ENCODE measurements at places on chromosomes 3 and 15.

GRCh38 chr3:169354774-169355501 lies 308.6 kb downstream of the MECOM start:
- no peak for DNase-seq

- DNase-seq, result no peak
These were observed 5.1 kb upstream of the B4GALT4 start for GRCh38 chr3:119245778-119246177.

DNA sequence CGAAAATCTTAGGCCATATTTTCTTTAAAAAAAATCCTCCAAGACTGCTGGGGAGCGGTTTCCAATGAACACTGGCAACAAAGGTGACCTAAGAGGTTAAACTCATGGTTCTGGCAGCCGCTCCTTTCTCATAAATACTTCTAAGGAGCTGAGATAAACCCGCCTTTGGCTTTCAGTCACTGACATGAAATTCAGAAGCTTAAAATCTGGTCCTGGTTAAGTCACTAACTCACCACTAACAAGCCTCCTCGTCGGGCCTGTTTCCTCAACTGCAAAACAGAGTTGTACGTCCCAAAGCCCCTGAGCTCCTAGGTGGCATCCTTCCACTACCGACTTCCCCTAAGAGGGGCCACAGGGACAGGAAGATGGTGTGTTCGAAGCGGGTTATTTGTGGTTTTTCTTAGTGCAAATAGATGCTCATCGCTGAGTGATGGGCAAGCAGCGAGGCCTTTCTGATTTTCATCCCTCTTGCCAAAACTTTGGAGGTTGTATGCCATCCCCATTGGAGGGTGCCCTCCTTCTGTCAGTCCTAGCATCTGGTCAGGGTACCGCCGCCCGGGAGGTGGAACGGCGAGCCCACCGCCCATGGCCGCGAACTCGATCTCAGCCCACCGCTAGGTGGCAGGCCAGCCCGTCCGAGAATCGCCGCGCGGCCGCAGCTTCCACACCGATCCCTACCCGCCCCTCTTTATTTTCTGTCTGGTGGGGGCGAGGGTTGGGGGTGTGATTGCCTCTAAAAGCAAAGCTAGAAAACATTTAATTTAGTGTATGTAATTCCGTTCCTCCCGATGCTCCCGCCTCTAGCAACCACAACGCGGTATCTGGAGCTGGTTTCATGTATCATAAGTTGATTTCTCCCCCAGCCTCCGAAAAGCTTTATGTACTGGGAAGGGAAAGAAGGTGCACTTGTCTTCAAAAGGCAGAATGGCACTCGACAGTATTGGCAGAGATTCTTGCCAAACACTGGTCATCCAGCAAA lies 4.6 kb downstream of the BCL6 start:
- peak; percentile 80 for DNase-seq

DNA sequence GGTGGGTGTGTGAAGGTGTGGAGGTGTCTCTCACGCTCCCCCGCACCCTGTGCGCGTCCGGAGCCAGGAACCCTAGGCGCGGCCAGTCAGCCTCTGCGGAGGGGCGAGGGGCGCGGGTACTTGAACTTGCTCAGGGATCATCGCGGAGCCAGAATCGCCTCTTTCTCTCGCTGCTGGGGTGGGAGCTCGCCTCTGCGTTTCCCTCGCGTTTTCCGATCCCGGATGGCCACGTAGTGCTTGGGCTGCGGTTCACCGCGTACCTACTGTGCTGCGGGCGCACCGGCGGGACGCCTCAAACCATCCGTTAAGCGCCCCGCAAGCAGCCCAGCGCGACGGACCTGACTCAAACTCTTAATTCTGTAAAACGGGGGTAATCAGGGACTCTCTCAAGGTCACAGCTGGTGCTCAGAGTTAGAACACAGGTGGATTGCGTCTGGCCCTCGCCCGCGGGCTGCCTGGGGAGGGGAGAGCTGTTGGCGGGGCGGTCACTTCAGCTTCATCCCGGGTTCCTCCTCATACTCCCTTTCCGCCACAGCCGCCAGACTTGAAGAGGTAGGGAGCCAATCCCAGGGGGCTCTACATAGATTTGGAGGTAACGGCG lies 686 bp downstream of the MYRIP start:
- DNase-seq, result no peak

DNA sequence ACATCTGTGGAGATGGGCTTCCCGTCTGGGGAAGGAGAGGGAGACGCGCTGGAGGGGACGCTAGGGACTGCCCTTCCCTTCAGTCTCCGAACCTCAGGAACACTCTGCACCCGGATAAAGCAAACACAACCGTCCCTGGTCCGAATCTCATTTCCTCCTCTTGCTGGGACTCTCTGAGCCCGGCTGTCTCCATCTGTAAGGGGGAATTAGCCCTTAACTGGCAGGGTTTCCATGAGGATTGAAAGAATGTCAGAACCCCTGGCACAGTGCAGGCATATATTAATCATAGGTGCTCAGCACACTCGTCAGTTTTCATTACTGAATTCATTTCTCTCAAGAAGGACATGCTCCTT lies 19.1 kb upstream of the IGDCC3 start:
- no peak for DNase-seq

GRCh38 chr15:42319206-42319605 lies 40.1 kb upstream of the CAPN3 start:
- no peak for DNase-seq

DNA sequence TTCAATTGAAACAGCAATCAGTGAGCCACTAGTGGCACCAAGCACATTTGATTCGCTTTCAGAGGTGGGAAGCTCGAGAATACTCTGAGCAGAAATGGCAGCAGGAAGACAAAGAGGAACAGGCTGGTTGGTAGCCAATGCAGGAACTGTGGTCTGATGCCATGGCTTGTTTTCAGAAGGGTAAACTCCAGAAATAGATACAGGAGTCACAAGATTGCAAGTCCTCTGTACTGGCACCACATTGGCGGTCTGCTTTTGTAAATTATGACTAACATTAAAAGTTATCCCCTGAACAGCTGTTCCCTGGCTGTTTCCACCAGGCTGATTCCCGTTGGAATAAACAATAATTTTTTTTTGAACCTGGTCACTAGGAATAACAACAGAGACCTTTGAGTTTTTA lies 35.5 kb downstream of the USF3 start:
- DNase-seq, result no peak

DNA sequence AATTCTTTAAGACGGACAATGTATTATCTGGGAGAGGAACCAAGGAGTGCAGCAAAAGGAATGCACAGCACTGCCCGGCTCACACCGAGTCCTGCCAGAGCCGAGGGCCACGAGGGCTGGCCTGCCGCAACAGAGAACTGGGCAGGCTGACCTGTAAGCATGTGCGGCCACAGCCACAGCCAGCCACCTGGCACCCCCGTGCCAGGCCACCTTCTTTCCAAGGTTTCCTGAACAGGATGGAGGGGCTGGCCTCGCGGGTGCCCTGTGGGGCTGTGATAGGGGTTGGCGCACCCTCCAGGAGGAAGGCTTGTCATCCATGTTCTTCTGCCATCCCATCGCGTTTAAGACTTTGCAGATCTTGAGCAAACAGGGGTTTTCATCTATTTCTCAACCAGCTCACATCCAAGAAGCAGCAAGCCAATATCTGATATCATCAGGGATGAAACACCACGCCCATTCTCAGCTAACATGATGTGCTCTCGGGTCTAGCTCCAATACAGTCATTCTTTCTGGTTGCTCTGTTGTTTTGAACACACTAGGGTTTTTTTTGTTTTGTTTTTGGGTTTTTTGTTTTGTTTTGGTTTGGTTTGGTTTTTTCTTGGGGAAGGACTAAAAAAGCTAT lies 10.2 kb downstream of the CA12 start:
- DNase-seq, result no peak

DNA sequence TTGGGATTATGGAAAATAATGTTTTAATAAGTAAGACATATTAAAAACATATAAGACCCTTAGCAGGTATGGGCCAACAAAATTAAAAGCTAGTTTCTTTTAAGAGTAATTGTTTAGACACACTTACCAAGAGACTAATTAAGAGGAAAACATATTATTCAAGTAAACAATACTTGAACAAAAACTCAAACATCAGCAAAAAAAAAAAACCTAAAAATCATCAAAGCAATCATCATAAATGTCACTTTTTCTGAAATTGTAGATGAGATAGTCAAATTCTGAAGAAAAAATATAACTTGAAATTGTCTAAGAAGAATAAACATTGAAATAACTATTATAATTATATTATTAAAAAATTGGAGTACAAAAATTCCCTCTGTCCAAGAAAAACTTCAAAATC lies 1318.2 kb downstream of the ZPLD1 start:
- no peak for DNase-seq

DNA sequence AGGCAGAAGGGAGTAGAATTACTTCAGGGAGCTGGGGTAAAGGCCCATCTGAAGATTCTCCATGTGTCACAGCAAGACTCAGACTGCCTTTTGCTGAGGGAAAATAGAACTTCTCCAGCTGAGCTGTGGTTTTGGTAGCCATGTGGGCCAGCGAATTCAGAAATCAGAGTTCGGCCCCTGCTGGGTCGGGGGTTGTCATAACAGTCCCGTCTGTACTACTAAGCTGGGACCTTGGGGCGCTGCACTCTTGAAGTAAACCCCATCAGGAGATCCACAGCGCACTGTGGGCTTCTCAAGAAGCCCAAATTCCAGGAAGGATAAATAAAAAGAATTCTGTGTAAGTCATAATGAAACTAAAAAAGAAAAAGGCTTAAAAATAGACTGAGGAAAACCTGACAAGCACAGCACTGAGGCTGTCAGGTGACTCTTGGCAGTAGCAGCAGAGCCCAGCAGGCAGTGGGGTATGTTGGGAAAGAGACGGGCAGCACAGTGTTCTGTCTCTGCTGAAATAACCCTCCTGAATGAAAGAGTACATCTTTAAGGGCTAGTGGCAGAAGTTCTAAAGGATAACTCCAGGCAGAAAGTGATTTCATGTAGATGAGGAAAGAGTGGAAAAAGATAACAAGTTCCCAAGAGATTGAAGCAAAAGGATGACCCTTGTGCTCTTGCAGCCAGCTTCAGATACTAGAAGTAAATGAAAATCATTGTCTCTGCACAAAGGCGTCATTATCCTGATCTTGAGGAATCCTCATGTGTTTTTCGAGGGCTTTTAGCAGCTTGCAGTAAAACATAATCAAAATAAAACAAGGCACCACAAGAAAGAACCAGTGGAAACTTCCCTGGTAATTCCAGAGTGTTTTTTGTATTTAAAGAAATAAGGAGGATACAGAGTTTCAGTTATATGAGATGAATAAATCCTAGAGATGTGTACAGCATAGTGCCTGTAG lies 74.5 kb downstream of the RAB7A start:
- DNase-seq, result no peak

DNA sequence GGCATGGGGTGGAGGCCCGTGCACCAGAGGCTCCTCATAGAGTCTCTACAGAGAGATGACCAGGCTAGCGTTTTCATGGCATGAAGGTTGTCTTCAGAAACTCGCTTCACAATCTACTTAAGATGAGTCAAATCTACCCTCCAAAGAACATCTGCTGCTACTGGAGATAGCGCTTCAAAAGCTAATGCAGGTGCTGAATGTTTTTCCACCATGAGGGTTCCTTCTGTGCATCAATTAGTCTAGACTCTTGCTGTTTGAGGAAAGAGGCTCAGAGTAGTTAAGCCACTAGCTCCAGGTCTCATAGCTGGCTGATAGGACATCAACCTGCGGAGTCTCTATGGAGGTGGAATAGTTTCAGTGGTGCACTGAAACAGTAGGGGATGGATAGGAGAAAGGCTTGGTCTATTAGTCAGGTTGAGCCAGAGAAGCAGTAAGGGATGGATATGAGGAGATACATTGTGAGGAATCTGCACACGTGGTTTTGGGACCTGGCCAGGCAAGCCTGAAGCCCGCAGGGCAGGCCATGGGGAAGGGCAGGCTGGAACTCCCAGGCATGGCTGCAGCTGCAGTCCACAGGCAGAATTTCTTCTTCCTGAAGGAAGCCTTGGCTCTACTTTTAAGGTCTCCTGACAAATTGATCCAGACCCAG lies 117.5 kb downstream of the APBA2 start:
- DNase-seq, result no peak

- no peak for DNase-seq
These were observed 399.1 kb downstream of the SI start for GRCh38 chr3:164679245-164679644.

- DNase-seq, result no peak
These were observed 506.5 kb downstream of the LPP start for GRCh38 chr3:188660415-188660814.

DNA sequence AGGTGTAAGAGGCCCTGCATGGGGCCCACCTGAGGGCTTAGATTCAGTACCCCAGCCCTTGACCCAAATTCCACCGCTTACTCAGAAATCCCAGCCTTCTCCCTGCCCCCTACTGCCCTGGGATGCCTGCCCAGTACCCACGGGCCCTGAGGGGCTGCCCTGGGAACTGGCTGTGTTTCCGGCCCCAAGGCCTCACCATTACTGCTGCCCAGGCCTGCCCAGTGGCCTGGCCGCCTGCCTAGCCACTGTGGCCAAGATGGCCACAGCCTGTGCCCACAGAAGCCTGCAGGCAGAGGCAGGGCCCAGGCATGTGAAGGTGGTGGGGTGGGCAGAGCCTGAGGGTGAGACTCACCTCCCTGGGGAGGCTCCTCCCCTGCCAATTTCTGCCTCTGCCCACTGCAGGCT lies 6.1 kb upstream of the PRKCD start:
- no peak for DNase-seq

- DNase-seq, result no peak
These were observed 611.9 kb downstream of the EDEM1 start for GRCh38 chr3:5799398-5799797.

DNA sequence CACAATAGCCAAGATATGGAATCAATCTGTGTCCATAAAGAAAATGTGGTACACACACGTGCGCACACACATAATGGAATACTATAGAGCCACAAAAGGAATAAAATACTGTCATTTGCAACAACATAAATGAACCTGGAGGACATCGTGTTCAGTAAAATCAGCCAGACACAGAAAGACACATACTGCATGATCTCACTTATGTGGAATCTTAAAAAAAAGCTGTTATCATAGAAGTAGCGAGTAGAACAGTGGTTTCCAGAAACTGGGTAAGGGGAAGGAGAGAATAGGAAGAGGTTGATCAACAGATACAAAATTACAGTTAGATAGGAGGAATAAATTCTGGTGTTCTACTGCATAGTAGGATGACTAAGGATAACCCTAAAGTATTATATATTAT lies 11.1 kb downstream of the ATOSA start:
- no peak for DNase-seq

DNA sequence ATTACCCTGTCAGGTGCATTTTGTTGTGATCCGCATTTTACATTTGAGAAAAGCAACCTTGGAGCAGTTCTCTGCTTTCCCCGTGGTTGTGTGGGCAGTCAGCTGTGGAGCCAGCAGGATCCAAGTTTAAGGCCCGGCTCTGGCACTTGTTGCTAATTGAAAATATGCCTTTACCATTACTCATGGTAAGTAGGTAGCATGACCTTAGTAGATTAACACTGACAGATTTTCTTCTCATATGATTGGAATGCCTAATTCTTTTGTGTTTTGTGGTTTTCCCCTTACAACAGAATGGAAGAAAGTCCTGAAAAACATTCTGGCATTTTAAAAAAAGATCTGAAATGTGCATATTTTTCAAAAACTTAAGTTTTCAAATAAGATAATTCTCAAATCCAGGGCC lies 246.5 kb upstream of the LRRN1 start:
- no peak for DNase-seq

GRCh38 chr15:29064290-29064689 lies 178.5 kb downstream of the APBA2 start:
- no peak for DNase-seq

GRCh38 chr15:34436956-34437442 lies 609 bp downstream of the GOLGA8A start:
- no peak for DNase-seq
